ENCODE measurements at places on chromosomes 4 and X.

DNA sequence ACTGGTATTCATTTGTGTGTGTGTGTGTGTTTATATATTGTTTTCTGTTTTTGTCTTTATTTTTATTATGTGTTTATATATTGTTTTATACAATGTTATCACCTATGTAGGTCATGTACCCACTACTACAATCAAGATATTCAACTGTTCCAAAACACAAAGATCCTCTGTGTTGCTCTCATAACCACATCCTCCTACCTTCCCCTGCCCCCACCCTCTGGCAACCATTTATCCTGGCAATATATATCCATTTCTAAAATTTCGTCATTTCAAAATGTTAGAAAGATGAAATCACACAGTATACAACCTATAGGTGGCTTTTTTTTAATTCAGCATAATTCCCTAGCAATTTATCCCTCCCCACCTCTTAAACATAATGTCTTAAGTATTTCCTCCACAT, 18.8 kb upstream of the RPL34 start:
- no peak for DNase-seq

- DNase-seq: no peak
Observed at GRCh38 chrX:70554523-70554922, 109.9 kb downstream of the DLG3 start.

DNA sequence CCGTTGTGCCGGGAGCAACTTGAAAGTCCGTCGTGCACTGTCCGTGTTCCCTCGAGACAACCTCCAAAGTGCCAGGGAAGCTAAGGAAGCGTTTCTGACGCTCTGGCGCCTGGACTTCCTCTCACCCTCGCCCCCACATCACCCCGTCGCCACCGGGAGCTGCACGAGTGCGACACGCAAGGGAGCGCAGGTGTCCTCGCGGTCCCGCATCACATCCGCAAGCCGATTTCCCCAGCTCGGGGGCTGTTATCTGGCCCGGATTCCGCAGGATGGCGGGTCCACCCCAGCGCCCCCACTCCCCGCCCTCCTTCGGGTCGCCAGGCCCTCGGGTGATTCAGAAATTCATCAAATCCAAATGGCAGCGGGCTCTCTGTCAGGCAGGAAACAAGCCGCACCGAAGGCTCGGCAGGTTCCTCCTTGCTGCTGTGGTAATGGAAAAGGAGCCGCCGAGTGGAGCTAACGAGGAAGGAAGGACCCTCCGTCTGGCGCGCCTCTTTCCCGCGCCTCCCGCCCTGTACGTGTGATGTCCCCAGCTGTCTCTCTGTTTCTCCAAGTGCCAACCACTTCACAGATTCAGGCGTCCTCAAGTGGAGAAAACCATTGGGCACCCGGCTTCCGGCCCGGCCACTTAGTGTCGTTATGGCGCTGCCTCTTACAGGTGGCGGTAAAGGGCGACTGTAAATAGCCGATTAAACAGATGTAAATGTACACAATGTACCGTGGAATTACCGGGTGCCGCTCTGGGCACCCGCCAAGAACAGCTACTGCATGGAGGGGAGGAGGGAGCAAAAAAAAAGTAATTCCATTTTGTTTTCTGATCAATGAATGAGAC, 921 bp upstream of the SETD7 start:
- DNase-seq: peak; percentile 60

GRCh38 chrX:154121961-154122360, 22.1 kb upstream of the OPN1LW start:
- no peak for DNase-seq

DNA sequence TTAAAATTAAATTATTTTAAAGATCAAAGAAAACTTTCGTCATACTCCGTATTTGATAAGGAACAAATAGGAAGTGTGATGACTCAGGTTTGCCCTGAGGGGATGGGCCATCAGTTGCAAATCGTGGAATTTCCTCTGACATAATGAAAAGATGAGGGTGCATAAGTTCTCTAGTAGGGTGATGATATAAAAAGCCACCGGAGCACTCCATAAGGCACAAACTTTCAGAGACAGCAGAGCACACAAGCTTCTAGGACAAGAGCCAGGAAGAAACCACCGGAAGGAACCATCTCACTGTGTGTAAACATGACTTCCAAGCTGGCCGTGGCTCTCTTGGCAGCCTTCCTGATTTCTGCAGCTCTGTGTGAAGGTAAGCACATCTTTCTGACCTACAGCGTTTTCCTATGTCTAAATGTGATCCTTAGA, at the start of gene CXCL8:
CXCL8 (plus strand) TSS at position 217 of the 426 bp plus-strand sequence; CDS start at position 307, 90 bp downstream.
- no peak for DNase-seq

GRCh38 chr4:41496977-41497376, 41.0 kb upstream of the LIMCH1 start:
- no peak for DNase-seq
